Smooth muscle cell of the umbilical artery (primary cell): ENCODE measurements at places on chromosomes 13 and 19. TPM values are rescaled to one million over a fixed set of nuclear protein-coding genes. Genes with fewer than 3 reads are reported as not detected.

LRRC63 gene
- under 0.01 and 0.09 TPM in 2 replicates for total RNA-seq

KCTD15 gene
- total RNA-seq: 50.8 and 60.5 TPM in 2 replicates

GIPR gene
- under 0.01 TPM in 1 of 2 replicates, not detected in the other for total RNA-seq

GAPDHS gene
- total RNA-seq: not detected in 2 replicates

DZIP1 gene
- total RNA-seq: 45.7 and 62.4 TPM in 2 replicates

XAB2 gene
- total RNA-seq: 25.2 and 46.3 TPM in 2 replicates

ZNF20 gene
- total RNA-seq: 5.6 and 5.9 TPM in 2 replicates

FLT1 gene
- 194 and 211 TPM in 2 replicates for total RNA-seq

CDX2 gene
- total RNA-seq: not detected in 2 replicates

NLRP9 gene
- not detected in 2 replicates for total RNA-seq

TGFBR3L gene
- total RNA-seq: 1.7 and 2.7 TPM in 2 replicates

ZNF331 gene
- 8.4 and 14.0 TPM in 2 replicates for total RNA-seq

PSG5 gene
- total RNA-seq: 0.89 and 1.9 TPM in 2 replicates

ZNF682 gene
- total RNA-seq: 1.8 and 3.5 TPM in 2 replicates

MISP gene
- total RNA-seq: not detected in 2 replicates

FOXA3 gene
- total RNA-seq: not detected in 2 replicates

KIR3DL1 gene
- not detected in 2 replicates for total RNA-seq

RNF225 gene
- total RNA-seq: not detected in 2 replicates

TUBA3C gene
- total RNA-seq: not detected in 2 replicates

CEACAM3 gene
- total RNA-seq: not detected in 2 replicates
